ENCODE measurements at places on chromosomes 12 and 14.

DNA sequence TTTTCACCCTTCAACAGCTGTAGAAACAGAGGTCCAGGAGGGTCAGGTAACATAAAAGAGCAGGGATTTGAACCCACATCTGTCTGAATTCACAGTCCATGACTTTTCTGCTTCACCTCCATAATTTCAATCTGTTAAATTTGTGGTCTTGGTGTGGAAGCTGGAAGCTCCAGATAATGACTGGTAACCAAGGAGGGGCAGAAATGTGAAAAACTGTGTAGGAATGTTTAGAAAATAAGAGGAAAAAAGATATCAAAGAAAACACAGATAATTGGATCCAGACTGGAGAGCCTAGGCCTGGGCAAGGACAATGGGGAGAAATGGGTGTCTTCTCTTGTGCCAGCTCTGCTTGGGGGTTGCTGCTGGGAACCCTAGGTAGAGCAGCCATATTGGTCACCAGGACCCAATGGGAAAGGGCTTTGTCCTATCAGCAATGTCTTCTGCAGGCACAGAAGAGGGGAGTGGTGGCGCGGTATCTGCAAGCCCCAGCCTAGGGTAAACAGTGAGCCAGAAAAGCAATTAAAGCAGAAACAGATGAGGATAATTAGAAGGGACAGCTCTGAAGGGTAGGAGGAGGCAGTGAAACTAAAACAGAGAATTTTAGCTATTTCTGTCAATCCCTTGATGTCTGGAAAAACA, 54.3 kb upstream of the CCDC91 start:
- no peak for DNase-seq

- DNase-seq, result no peak
These were observed 182.1 kb upstream of the HMGA2 start for GRCh38 chr12:65642061-65642661.

DNA sequence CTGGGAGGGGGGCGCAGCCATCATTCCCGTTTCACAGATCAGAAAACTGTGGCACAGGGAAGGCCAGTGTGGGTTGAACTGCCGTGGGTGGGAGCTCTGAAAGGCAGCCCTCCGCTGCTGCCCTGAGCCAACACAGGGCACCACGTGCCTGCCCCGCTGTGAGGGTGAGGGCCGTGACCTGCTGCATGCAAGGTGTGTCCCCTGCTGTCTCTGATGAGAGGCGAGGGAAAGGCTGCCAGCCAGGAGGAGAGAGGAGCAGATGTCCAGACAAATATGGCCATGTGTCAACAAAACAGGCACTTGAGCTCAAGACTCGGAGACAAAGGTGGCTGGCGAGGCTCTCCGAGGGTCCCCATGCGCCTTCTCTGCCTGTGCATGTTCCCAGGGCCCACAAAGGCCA, 108.8 kb downstream of the RBM19 start:
- no peak for DNase-seq

DNA sequence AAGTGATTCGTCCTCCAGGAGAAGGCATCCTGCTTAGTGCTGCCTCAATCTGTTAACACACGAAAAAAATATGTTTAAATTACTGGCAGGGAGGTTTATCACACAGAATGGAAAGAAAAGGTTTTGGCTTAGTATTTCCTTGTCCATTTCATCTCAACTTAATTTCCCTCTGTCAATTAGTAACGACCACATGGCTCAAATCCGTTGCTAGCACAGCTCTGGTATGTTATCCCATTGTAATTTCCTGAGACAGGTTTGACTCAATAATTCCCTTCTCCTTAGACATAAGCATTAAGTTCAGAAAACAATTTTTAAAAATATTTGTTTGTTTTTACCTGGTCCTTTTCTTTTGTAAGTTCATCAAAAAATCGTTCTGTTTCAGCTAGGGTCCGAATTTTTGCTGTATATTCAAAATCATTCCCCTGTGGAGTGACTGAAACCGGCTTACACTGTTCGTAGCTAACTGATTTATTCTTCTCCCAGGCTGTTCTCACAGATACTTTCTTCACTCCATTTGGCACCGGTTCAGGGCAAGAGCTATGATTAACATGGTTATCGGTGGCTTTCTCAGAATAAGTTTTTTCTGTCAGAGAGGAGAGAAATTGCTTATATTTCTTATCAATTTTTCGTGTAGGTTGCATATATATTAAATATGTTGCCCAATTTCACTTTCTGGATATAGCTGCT, 10.1 kb upstream of the PITPNM2 start:
- no peak for DNase-seq

DNA sequence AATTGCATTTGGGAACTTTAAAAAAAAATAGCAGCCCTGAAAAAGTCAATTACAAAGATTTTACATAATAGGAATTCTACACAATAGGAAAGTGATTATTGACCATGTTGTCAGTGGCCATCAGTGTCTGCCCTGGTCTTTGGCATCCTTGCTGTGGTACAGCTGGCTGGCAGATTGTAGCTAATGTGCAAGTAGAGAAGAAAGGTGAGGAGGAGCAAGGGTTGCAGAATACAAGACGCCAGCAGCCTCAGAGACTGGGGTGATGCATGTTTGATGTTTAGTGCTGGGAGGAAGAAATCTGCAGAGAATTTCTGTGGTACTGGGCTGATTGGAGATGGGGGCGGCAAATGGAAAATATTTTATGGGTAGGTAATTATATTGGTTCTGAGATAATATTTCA, 322.9 kb downstream of the TMEM117 start:
- DNase-seq, result no peak

DNA sequence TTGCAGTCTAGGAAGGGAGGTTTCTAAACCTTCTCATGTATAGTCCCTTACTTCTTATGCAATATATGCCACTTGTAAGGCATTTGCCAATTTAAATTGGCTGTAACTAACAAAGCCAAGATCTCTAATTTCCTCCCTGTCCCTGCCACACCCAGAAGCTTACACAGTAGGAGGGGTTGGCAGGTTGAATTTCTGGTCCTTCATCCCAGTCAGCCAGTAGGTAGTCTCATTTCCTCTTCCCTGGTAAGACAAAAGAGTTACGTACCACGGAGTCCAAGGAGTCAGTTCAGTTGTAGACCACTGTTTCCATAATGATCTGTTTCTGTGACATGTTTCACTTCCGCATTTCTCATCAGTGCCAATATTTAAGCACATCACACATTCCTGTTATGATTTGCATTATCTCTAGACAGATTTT, 47.0 kb upstream of the PLBD1 start:
- DNase-seq, result peak; percentile 40

- DNase-seq, result no peak
These were observed 272.3 kb downstream of the TMTC2 start for GRCh38 chr12:82958966-82959365.

DNA sequence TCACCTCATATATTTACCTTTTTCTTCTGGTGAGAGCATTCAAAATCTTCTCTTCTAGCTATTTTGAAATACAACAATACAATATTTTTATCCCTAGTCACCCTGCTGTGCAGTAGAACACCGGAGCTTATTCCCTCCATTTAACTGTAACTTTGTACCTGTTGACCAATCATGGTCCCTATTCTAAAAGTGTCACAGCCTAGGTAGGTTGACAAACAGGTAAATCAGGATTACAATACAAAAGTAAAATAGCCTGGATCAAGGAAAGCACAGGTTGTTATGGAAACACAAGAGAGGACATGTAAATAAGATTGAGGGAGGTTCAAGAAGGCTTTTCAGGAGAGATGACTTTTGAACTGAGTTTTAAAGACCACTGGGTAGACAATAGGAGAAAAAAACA, 670.9 kb downstream of the DIO2 start:
- DNase-seq, result no peak

- DNase-seq, result peak; percentile 46
These were observed 153.8 kb downstream of the BCL11B start for GRCh38 chr14:99118046-99118721.

- DNase-seq, result no peak
These were observed 117.6 kb upstream of the RASSF8 start for GRCh38 chr12:25840678-25841465.

GRCh38 chr14:92865674-92866073, 57.3 kb upstream of the CHGA start:
- no peak for DNase-seq

DNA sequence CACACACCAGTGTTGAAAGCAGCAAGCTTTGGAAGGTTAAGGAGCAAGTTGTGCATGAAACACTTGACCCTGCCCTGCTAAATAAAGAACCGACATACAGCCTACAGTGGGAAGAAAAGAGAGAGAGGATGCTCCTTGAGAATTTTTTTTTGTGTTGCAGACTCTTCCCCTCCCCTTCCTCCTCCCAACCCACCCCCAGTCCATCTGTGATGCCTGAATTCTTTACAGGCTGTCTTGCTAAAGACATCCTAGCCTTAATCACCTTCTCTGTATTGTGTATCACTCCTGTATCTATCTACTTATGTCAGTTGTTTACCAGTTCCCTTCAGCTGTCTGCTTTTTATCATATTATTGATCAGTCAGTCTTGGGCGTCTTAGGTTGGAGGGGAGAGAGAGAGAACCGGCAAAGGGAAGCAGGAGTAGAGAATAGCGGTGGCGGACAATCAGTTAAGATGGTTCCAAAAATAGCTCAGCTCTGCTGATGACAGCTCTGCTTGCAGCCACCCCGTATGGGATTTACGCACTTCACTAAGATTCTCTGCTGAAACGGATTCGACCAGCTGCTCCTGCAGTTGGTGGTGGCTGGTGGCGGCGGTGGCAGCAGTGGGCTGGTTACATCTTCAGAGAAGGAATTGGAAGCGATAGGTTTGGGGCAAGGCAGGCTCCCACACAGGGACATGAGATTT, 664.7 kb downstream of the NRXN3 start:
- no peak for DNase-seq

GRCh38 chr14:55980970-55981369, 137.2 kb upstream of the PELI2 start:
- DNase-seq, result no peak

DNA sequence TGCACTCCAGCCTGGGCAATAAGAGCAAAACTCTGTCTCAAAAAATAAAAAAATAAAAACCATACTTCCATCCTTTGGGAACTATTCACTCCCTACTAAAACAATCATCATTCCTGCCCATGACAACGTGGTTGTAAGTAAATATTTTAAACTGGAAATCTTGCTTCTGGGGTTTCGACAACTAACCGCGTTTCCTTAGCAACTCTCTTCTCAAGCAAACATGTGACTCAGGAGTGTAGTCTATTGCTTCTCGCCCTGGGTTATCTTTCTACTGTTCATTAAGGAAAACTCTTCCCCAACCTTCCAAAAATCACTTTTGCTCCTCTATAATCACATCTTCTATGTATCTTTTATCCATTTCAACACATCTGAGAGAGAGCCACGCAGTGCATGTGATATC, 21.8 kb downstream of the APPL2 start:
- DNase-seq, result no peak

Measured in iPS-NIHi11 (cell line).